KG1 (cell line): ENCODE measurements at places on chromosomes 7 and 10.

DNA sequence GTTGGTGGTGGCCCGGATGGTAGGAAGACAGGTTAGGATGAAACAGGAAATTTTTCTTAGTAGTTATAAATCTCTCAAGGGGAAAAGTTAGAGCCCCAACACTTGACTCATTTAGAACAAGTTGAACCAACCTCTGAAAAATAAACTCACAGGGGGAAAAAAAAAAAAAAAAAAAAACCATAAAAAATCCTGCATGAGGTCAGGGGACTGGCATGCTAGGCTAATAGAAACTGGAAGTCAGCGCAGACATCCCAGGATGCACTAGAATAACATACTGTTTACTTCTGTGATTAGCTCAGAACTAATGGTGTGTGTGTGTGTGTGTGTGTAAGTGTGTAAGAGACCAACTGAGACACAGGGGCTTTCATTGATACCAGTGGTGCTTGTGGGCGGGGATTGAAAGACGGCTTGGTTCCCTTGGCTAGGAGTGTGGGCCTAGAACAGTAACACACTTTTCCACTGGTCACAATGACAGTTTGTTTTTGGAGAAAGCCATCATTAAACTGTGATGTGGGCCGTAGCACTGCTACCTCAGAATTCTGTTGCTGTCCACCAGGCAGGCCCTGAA lies 491.6 kb upstream of the GALNT17 start:
- no peak for DNase-seq

- no peak for DNase-seq
These were observed 707.2 kb downstream of the MAGI2 start for GRCh38 chr7:78746301-78746700.

GRCh38 chr10:86727470-86727869 lies 28.9 kb upstream of the BMPR1A start:
- no peak for DNase-seq

DNA sequence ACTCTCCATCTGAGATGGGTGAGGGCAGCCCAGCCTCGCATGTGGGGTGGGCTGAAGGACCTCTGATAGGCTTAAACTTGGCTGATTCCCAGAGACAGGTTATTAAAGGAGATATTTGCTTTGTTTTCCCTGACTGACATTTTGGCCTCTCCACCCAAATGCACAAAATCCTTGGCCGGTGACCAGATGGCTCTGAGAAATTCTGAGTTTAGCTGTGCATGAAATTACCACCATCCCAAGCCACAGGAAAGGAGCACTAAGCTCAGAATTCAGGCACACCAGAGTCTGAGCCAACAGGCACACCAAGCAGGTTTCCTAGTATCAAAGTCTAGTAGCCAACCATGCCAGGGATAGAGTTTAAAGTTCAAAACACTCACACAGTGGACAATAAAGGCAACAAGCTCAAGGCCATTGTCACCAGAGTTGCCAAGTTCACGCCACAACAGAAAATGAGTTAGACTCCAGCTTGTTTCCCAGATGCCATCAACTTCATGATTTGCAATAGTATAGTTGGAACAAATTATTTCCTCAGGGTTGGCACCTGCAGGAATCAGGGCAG lies 387.6 kb downstream of the KCNMA1 start:
- no peak for DNase-seq

DNA sequence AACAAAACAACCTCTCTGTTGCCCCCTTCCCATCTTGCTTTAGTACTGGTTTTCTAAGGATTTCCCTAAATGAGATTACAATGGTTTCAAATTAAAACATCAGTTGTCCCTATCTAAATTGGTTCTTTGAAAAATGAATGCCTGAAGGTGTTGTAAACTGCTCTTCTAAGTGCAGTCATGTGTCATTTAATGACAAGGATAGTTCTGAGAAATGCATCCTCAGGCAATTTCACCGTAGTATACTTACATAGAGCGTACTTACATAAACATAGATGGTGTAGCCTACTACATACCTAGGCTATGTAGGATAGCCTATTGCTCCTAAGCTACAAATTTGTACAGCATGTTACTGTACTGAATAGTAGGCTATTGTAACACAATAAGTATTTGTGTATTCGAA lies 278.1 kb downstream of the MAGI2 start:
- DNase-seq, result no peak

DNA sequence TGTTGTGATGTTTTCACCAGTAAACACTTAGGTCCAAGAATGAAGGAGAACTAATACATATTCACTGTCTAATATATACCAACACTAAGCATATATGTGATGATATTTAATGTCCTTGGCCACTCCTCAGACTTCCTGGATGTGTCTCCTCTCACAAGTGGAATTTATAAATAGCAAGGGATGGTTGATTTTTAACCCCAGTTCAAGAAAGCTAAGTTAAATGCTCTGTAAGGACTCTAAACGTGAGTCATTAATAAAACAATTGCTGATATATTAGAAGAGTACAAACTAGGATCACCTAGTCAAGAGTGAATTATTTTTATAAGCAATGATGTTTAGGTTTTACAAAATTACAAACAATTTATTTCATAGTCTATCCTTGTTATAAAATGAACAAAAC lies 355.9 kb upstream of the TMEM229A start:
- DNase-seq, result no peak

DNA sequence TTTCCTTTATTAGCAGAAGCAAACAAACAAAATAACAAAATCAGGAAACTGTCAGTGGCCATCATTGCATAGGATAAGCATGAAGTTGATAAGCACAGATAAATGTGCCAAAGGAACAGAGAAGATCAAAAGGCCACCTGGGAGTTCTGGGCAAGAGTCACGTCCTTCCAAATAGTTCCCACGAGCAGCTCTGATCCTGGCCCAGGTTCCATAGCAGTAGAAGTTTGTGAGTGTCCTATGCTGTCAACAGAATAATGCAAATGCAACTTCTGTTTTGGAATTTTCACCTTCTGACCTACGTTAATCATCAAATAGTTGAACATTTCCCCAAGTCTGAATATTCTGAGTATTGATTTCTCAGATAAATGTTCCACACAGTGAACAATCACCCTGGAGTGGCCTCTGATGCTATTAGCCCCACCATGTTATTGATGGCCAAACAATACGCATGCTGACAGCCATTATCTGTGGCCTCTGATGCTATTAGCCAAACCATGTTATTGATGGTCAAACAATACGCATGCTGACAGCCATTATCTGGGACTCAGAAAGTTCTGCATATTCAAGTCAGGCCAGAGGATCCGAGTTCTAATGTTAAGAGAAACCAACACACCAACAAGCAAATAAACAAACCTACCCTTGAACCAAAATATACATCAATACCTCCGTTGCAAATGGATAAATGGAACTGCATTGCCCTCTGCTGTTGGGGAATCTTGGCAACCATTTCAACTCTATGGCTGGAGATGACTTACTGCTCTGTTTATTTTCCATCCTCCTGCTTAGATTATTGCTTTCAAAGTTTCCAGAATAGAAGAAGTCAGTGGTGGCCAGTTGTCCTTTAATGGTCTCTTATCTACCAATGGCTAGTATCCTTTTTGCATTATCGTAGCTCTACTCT lies 63.3 kb downstream of the MRC1 start:
- peak; percentile 7 for DNase-seq

- DNase-seq, result no peak
These were observed 32.4 kb downstream of the ACTA2 start for GRCh38 chr10:88920198-88920597.

- DNase-seq, result no peak
These were observed 1.1 kb downstream of the ACTR1A start for GRCh38 chr10:102501201-102502028.

DNA sequence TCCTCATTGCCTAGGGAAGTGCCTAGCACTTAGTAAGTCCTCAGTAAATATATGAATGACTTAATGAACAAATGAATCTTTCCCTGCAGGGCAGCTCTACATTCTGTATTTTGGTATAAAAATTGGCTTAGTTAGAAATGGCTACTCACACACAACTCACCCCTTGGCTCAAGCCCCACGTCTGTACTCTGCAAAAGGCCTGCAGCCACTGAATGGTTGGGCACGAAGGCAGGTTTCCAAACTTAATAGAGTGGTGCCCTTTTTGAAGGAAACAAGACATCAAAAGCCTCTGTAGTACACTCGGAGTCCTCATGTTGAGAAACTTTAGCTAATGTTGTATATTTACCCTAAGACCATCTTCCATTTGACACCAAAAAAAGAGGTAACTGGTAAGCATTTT lies 36.6 kb downstream of the CRHR2 start:
- DNase-seq, result no peak

DNA sequence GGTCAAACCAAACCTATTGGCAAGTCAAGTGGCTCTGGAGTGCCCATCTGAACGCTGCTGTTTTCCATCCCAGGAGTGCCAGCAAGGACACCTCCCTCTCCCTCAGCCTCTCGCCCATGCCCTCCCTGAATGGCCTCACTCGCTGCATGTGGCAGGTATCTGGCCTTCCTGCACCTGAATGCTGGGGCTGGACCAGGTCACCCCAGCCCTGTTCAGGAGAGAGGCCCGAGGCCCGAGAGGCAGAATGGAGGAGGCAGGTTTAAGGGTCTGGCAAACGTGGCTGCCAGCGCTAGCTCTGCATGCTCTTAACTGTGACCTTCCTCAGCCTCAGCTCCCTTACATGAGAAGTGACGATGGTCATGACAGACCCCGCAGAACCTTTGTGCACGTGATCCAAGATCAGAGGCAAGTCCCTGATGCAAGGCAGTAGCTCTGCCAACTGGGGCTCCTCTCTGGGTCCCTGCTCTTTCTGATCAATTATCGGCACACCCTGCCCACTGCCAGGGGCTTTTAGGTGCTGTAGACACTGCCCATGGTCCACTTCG lies 295.7 kb upstream of the ZMIZ1 start:
- DNase-seq, result no peak

DNA sequence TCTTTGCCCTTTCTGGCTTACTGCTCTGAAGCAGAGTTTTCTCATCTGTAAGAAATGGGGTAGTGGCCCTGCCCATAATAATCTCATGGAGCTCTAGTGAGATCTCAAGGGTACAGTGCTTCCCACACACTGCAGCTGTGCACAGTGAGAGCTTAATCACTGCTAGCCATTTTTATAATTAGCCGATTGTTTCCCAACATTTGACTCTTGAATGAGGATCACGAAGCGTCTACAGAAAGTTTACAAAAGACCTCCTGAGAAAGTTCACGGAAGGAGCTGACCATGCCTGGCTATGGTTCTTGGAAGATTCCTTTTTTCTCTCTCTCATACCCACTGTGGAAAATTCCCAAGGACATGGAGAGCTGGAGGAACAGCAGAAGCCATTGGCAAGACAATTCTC lies 70.4 kb downstream of the FAM171A1 start:
- DNase-seq, result no peak

- DNase-seq, result no peak
These were observed 5.8 kb downstream of the TMEM184A start for GRCh38 chr7:1550005-1550845.

- DNase-seq, result no peak
These were observed 78.2 kb downstream of the GALNT11 start for GRCh38 chr7:152103691-152104090.

DNA sequence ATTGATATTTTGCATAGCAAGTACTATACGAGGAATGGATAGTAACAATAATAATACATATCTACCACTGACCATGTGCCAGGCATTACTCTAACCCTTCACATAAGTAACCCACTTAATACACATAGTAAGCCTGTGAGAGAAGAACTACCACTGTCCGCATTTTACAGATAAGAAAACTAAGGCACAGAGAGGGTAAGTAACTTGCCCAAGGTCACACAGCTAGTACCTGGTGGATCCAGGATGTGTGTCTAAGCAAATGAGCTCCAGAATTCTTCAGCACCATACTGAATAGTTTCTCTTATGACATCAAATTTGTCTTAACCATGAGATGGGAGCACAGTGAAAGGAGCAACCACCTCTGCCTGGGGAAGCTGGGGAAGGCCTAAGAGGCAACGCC lies 10.2 kb downstream of the CRTAC1 start:
- DNase-seq, result no peak

DNA sequence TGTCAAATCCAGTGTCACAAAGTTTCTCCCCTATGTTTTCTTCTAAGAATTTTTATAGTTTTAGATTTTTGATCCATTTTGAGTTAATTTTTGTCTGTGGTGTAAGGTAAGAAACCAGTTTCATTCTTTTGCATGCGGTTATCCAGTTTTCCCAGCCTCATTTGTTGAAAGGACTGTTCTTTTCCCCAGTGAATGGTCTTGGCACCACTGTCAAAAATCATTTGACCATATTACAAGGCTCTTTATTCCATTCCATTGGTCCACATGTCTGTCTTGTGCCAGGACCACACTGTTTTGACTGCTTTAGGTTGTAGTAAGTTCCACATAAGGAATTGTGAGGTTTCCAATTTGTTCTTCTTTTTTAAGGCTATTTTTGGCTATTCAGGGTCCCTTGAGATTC lies 64.0 kb downstream of the INPP5A start:
- no peak for DNase-seq

DNA sequence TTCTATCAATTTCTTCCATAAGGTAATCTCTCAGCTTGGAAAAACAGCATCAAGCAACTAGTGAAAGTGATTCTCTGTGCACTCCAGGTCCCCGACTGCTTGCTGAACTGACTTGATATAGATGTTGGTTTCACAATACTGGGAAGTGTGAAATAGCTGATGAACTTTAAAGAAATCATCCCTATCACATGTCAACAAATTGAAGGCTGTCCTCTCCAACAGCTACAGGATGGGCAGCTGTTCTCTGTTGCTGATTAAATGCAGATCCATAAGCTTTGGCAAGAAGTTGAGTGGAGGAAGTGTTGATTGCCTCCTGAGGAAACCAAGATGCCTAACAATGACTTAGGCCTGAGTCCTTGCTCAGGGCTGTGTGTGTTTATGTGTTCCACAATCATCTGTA lies 130.4 kb upstream of the GDF10 start:
- no peak for DNase-seq

DNA sequence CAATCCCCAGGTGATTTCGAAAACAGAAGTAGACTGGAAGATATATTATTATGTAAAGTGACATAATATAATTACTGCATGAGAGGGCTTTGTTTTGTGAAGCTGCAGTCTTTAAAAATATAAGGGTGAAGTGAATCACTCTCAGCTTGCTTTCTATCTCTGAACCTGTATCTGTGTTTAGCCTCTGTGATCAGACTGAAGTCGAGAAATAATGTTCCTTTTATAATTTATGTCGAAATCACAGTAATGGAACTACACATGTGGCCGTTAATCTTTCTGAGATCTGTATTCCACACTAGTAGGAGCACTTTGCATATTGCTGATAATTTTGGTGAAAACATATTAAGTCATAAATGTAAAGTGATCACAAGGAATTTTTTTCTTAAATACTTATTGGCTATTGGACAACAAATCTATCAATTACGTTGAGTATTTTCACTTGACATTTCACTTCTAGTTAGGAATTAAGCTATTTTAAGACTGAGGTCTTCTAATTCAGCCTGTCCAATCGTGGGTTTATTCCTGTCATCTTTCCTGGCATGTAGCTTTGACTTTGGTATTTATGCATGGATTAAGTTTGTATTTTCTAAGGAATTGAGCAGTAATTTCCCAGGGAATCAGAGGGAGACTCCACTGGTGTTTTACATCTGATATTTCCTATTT lies 268.2 kb upstream of the POT1 start:
- no peak for DNase-seq
